Stimulated activated CD8-positive, alpha-beta memory T cell treated with anti-CD3 and anti-CD28 coated beads, Interleukin-7, amount 100 ng/mL, for 1 hour (primary cell): ENCODE measurements at places on chromosomes 13 and 19.

DNA sequence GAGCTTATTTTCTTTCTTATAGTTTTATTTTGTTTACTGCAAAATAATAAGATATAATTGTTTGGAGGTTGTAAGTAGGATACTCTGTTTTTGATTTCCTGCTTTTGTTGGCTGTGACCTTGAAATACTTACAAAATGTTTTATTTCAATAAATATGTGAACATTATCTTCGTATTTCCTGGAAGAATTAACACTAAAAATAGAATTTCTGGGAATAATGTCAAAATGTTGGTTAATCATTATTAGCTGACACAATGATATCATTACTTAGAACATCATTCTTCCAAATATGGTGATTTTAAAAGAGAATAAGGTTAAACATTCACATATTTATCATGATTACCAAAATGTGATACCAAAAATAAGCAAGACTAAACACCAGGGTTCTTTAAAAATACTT lies 1148.6 kb upstream of the PRR20A start:
- DNase-seq, result no peak

- DNase-seq, result no peak
These were observed 1.9 kb downstream of the CDC42EP5 start for GRCh38 chr19:54470991-54471782.

DNA sequence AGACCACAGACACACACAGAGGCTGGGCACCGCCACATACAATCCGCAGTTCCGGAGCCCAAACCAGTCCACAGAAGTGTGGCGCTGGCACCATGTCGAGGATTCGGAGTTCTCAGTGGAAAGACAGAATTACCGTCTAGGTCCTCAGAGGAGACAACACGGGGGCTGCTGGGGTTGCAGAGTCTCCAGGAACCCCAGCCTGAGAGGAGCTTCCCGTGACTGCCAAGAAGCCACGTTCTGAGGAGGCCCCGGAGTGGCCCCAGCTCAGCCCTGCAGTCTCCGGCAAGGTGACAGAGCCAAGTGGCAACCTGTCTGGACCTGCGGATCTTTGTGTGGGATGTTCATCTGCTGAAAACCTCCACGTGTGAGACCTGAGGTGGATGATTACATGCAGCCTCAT lies 7.3 kb upstream of the ADPRHL1 start:
- DNase-seq, result no peak

- no peak for DNase-seq
These were observed 398.9 kb downstream of the GPC6 start for GRCh38 chr13:93625536-93625935.

DNA sequence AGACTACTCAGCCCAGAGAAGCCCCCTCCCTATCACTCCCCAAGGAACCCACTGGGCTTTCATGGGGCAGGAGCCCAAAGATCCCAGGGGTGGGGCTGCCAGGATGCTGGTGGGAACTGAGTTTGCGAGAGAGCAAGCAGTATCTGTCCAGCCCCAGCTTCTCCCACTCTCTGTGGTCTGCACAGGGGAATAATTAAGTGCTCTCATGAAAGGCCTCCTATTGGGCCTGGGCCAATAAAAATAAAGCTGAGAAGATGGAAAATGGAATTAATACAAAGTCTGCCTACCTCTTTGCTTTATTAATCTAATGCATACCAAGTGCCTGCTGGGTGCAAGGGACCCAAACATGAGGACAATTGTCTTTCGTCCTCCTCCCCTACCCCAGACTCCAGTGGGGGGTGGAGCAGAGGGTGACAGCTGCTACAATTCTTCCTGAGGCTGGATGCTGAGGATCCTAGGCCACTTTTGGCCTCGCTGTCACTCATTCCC lies 5.4 kb downstream of the DDX39A start:
- no peak for DNase-seq
